ENCODE measurements at places on chromosomes 5 and 9.

GRCh38 chr5:138545919-138546562, 3.0 kb upstream of the ETF1 start:
- DNase-seq, result no peak

DNA sequence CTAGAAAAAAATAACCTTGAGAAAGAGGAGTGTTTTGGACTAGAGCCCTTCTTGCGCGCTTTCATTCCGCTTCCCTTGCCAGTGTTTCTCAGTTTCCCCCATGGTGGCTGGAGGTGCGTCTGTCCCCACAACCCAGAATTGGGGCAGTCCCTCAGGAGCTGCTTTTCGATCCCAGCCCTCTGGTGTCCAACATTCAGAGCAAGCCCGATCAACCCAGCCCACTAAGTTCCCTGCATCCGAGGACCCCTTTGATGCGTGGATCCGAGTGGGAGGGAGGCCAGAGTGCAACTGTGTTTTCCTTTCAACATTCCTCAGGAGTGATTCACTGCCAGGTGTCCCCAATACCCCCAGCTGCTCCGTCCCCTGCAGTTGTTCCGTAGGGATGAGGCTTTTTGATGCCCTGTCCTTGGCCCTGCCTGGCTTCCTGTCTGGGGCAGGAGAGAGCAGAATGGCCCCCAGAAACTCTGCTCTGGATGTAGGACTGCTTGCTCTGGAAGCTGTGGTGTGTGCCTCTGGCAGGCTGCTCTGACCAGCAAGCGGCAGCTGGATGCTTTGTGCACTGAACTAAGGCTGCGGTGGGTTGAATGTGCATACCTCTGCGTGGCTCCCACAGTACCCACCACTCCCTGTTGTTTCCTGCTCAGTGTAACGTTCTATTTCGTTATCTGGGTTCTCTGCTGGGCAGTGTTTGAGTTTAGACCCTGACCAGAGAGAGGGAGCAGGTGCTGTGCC, 117.5 kb downstream of the BOD1 start:
- no peak for DNase-seq

DNA sequence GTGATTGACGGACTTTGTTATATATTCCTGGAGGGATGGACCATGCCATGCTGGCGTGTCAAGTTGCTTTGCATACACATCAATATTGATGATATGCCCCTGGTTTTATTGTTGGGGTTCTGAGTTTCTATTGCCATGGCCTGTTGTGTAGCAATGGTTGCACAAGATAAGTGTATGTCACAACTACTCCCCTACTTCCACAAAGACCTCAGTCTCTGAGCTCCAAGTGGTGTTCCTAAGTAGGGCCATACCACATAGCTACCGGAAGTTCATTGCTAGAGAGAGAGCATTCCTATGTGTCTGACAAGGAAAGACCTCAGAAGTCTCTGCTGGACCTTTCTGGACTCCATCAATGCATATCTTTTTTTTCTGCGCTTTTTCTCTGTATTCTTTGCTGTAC, 19.8 kb downstream of the TXNDC8 start:
- DNase-seq, result no peak

DNA sequence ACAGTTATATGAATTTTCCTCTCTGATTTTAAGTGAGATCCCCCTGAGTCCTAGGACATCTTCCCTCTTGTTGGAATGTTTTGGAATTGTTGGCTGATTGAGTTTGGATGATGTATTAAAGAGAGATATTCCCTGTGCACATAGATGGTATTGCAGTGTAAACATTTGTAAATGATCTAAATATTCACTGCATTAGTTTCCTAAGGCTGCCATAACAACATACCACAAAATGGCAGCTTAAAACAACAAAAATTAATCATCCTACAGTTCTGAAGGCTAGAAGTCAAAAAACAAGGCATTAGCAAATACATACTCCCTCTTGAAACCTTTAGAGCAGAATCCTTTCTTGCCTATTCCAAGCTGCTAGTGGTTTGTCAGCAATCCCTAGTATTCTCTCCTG, 38.0 kb upstream of the MROH2B start:
- no peak for DNase-seq

- DNase-seq, result no peak
Measured at GRCh38 chr9:121333950-121334773, 35.9 kb downstream of the STOM start.

DNA sequence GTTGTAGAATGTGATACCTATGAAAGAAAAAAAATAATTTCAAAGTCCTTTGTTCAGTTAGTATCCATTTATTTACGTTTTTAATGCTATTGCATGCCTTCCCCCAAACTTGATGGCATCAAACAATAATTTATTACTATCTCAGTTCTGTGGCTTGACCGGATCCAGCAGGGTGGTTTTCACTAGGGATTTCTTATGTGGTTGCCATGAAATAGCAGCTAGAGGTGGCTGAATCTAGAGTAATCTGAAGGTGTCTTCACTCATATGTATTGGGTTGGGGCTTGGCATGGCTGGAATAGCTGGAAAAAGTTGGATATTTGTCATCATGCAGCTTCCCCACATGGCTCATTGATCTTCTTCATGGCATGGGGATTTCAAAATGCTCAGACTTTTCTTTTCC, 619.3 kb upstream of the ZNF608 start:
- no peak for DNase-seq
